ENCODE measurements at places on chromosomes 1 and 21. TPM values are rescaled to one million over a fixed set of nuclear protein-coding genes. Genes with fewer than 3 reads are reported as not detected.

Gene TTC39A
- not detected for total RNA-seq

DNA sequence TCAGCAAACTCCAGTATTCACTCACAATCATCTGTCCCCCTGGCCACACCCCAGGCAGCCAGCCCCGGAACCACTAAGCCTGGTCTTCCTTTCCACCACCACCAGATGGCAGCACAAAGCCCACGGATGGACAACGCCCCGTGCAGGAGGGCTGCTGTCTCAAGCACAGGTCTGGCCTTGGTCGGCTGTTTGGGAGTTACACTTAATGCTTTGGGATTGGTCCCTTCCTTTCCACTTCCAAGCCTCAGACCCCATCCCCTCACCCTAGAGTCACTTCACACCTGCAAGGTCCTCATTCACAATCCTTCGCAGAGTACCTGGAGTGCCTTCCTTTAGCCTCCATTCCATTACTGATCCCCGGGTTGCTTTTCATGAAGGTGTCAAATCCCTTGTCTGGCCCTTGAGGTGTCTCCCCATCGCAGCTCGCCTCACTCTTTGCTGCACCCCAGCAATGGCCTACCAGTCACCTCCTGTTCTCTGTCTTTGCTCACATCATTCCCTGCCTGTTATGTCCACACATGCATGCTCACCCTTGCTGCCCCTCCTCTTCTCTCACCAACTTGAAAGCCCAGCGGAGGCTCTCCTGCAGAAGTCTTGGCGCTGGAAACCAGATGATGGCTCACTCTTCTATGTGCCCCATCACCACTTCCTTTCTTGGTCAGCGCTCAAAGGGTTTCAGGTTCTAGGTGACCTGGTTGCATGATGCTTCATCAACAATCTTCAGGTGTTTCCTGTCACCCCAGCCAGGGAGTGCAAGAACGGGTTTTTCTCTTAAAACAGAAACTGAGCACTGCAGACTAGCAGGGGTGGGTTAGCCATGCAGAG is 24.9 kb upstream of the KCNA2 start:
- peaks cover 55% of the 10 kb centered on the region for H3K4me1 ChIP-seq
- no peaks in the 10 kb centered on the region for H3K27me3 ChIP-seq
- no peak overlapping the region for H3K27ac ChIP-seq
- H3K4me3 ChIP-seq, result no peak overlapping the region

GRCh38 chr1:17763995-17764394 is 8.9 kb downstream of the ACTL8 start:
- DNase-seq, result no peak
- H3K36me3 ChIP-seq, result peaks cover 6% of the 10 kb centered on the region
- peaks cover 5% of the 10 kb centered on the region for H3K27me3 ChIP-seq
- H3K27ac ChIP-seq, result no peak overlapping the region
- no peak overlapping the region for H3K4me3 ChIP-seq

- no peak for DNase-seq
- H3K4me1 ChIP-seq, result no peaks in the 10 kb centered on the region
- peaks cover 2% of the 10 kb centered on the region for H3K27me3 ChIP-seq
- no peaks in the 10 kb centered on the region for H3K36me3 ChIP-seq
These were observed 571 bp upstream of the CAPN9 start for GRCh38 chr1:230746617-230747016.

GRCh38 chr1:206979379-206980043 is 9.3 kb upstream of the FCAMR start:
- H3K4me1 ChIP-seq, result peaks cover 3% of the 10 kb centered on the region
- H3K27me3 ChIP-seq, result no peaks in the 10 kb centered on the region
- H3K27ac ChIP-seq, result no peak overlapping the region
- H3K36me3 ChIP-seq, result no peaks in the 10 kb centered on the region
- DNase-seq, result no peak

DNA sequence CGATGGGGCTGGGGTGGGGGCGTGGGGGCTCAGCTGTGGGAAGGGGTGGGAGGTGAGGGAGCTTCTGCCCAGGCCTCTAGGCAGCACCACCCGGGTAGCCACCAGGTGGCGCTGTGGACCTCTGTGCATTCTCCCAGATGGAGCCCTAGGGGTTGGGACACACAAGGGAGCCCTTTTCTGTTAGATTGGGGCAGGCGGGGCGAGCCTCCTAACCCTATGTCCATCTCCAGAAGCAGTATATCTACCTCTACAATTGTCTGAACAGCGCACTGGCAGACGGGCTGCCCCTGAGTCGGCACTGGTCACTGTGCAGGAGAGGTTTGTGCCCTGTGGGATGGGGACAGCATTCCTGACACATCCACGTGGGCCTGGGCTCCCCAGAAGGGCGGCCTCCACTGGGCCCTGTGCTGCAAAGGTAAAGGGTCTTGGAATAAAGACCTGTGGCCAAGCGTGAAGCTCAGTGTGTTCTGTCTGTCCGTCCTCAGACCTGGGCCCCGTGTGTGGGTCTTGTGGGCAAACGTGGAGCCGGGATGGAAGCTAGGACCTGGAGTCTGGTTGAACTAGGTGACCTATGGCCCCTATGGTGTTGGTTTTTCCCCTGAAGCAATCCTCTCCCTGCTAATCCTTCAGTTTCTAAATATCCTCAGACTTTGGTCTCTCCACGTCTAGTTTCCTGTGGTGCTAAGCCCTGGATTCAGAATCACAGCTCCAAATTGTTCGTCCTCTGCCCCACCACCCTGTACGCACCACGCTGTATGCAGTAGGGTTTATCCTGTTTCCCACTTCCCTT is 4.4 kb upstream of the LGR6 start:
- DNase-seq, result peak; percentile 89
- H3K4me1 ChIP-seq, result peaks cover 9% of the 10 kb centered on the region
- no peak overlapping the region for H3K27ac ChIP-seq
- no peak overlapping the region for H3K4me3 ChIP-seq
- H3K27me3 ChIP-seq, result peaks cover 7% of the 10 kb centered on the region

Measured in activated CD4-positive, alpha-beta T cell treated with anti-CD3 and anti-CD28 coated beads for 36 hours (primary cell).